ENCODE measurements at places on chromosomes 4 and X. TPM values are rescaled to one million over a fixed set of nuclear protein-coding genes. Genes with fewer than 3 reads are reported as not detected.

ARMCX4 gene
- 3.7 TPM for polyA plus RNA-seq

ZMAT1 gene
- 0.83 TPM for polyA plus RNA-seq

DNA sequence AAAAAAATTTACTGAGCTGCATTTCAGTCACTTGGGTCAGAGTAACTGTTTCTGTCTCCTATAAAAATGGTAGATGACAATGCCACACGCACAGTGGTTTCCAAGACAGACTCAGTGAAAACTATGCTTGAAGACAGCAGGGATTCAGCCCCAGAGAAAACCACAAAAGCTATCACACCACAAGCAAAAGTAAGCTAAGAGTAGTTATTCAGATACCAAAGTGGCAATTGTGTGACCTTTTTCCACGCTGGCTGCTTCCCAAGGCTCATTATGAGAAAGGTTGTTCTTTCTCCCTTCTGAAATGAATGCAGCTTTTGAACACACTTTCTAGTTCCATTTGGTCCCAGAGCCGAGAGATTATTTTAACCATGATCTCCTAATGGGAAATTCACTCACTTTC lies 46.4 kb upstream of the GPM6B start:
- no peak for DNase-seq

DNA sequence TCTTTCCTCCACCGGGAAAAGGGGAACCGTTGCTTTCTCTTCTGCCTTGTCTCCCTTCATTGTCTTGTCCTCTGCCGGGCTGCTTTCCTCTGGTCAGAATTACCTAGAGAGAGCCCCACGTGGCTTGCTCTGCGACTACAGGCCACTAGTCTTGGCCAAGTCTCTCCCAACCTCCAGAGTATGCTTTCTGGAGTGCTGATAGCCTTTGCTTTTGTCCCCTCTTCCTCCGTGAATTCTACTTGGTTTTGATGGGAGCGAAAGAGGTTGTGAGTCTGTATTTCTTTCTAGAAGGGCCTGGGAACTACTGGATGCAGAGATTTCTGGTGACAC lies 5.3 kb upstream of the POU4F2 start:
- DNase-seq, result no peak

- no peak for DNase-seq
These were observed 85.7 kb downstream of the TSPAN5 start for GRCh38 chr4:98572697-98573096.

DNA sequence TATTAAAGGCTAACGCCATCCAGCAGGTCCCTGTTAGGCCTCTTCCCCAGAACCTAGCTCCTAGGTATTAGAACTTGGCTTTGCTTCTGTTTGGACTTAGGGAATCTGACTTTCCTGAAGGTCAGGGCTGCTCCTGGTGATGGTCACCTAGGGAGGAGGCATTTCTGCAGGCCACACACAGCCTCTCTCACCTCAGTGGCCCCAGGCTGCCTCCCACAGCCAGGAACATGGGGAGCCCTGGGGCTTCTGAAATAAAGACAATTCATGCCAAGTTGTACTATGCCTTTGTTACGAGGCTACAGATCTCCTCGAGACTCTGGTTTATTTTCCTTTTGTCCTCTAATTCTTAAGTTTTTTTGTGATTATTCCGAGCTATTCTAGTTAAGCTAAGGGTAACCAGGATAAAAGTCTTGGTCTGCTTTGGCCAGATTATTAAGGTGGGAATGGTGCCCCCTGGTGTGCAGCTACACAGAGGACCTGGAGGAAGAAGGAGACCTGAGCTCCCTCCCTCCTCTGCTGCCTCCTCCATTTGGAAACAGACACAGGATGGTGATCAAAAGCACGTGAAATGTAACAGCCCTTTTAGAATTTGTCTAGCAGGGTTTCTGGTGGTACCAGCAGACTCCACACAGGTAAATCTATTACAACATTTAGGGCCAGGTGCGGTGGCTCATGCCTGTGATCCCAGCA lies 131.0 kb downstream of the DCLK2 start:
- DNase-seq, result no peak

GRCh38 chr4:4923201-4923600 lies 63.7 kb downstream of the MSX1 start:
- DNase-seq, result no peak

DNA sequence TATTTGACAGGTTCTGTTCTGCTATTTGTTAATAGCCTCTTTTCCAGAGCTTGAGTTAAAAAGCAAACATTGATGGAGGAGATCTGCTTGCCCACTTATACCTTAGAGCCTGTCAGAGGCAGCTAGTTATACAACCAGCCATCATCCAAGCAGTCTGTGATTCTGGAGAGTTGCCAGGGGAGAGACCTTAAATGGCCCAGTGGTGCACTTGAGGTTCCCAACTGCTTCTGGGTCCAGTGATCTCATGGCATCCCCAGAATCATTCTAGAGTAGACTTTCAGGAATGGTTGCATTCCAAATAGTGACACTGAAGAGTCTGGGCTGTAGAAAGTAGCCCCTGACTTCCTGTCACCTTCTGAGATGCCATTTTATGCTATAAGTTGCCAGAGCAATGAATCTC lies 160.7 kb downstream of the FHIP1A start:
- no peak for DNase-seq
